ENCODE measurements at places on chromosomes 7 and 10.
A peak's percentile ranks its signal among the peaks of the same experiment; 100 is the strongest.

GRCh38 chr7:12434012-12434642, 30.5 kb upstream of the VWDE start:
- peak; percentile 20 for DNase-seq

- peak; percentile 97 for DNase-seq
These were observed 46.1 kb downstream of the ZCCHC24 start for GRCh38 chr10:79399223-79399831.

DNA sequence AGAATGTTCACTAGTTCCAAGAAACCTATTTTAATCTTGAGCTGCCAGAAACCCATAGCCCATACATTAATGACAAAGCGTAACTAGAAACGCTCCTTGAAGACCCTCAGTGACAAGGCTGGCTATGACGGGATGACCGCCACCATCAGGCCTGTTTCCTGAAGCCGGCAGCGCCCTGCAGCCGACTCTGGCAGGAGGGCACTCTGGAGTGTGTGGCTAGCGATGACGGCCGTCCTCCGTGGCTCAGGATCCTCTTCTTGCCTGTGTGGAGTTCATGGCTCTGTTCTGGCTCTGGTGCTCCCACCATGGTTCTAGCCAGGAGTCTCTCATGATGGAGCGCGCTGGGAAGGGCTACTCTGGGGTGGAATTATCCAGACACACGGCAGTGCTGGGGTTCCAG, 224.1 kb downstream of the ADARB2 start:
- no peak for DNase-seq

GRCh38 chr10:25547382-25547781, 372.6 kb downstream of the GPR158 start:
- no peak for DNase-seq

DNA sequence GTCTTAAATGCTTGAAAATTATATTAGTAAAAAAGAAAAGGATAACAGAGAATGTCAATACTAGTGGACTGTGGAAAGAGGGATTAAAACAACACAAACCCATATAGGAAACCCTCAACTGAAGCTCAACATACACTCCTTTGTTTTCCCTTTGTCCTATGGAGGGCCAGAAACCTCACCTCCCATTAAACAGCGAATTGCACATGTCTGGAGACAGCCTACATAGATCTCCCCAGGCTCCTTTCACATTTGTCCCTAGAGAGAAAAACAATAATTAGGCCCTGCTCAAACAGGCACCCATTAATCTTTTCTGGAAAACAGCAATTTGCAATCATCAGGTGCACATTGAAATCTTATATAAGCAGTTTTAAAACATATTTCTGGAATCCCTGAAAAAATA, 87.6 kb upstream of the SEMA3D start:
- DNase-seq = no peak

GRCh38 chr7:41147606-41148485, 555.0 kb downstream of the INHBA start:
- peak; percentile 55 for DNase-seq

- no peak for DNase-seq
These were observed 619.0 kb upstream of the DPP6 start for GRCh38 chr7:153433223-153433622.

GRCh38 chr10:72170263-72170662, 45.5 kb upstream of the ANAPC16 start:
- no peak for DNase-seq

- DNase-seq = peak; percentile 23
These were observed 69.0 kb downstream of the HACD1 start for GRCh38 chr10:17548162-17548561.

GRCh38 chr10:122461367-122461728, at the start of gene HTRA1:
Gene HTRA1 (plus strand): TSS chr10:122461553. CDS start chr10:122461653, 100 bp downstream.
- peak; percentile 78 for DNase-seq

DNA sequence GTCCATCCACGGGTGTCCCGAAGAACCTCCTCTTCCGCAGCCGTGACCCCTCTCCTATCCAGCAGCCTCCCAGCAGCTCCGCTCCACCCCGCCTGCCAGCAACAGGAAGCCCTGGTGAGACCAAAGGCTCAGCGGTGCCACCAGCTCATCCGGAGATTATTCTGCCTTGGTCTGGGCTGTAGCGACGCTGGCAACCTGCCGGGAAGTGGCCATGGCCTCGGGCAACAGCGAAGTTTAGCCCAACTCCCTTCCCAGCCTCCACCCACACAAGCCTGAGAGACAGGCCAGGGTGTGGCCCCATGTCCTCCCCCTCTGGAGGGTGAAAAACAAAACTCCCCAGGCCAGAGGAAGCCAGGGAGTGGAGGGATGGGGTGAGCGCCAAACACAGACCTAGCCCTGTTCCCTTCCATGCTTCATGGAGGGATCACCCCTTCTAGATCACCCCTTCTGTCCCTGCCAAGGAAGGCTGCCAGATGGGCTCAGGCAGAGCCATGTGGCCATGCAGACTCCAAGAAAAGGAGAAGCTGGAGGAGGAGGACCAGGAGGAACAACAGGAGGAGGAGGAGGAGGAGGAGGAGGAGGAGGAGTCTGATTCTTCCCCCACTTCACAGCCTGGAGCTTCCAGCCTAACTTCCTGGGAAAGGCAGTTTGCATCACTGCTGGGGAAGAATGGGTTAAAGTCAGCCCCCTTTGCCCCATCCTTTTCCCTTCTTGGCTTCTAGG, 918 bp downstream of the CALHM2 start:
- DNase-seq = peak; percentile 78

DNA sequence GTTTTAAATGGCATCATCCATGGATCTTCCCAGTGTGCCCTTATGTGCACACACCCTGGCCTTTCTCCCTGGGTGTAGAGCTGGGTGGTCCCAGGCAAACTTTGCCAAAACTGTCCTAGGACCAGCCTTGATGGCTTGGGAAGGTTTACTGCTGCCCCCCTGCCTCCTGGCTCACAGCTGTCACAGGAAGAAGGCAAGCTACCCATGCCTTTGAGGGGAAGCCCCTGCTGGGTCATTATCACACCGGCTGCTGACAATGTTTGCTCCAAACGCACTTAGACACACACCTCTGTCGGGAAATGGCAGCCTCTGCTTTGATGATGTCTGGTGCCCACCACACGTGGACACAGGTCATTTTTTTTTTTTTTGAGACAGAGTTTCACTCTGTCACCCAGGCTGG, 25.2 kb upstream of the FIGNL1 start:
- no peak for DNase-seq

GRCh38 chr10:3497581-3497980, 287.4 kb downstream of the KLF6 start:
- DNase-seq = no peak

DNA sequence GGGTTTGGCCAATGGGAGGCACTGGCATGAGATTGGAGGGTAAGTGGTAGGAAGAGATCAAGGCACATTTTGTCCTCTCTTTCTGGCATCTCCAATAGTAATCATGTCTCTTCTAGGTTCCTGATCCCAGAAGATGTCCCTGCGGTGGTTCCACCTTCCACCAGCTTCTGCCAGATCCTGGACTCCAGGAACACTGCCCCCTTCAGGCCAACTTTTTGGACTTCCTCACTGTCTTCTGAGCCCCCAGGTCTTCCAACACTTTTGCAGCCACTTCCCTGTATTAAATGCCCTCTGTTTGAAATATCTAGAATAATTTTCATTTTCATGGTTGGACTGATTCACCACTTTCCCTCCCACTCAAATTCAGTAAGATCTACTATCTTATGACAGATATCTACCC, 60.9 kb downstream of the BAMBI start:
- peak; percentile 12 for DNase-seq

GRCh38 chr7:132063800-132064199, 507.4 kb upstream of the PODXL start:
- DNase-seq = no peak

DNA sequence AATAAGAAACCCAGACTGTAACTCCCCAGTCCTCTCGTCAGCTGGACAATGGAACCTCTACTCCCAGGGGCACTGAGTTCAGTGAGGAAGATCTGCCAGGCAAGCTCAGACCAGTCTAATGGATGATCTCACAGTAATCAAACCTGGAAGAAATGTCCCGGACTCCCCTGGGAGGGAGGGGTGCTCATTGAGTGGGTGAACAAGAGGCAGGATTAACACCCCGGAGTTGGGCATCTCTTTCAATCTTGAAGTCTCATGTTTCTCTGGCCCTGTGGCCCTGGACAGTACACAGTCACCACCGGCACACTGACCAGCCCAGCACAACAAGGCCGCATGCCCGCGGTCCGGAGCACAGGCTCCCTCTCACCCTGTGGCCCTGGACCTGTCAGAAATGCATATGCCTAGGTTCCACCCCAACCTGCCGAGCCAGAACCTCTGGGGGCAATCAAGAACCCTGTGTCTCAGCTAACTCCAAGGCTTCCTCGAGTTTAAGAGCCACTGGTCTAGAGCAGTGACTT, 27.8 kb downstream of the CXCL12 start:
- DNase-seq = no peak

- DNase-seq = no peak
These were observed 69.7 kb upstream of the FZD8 start for GRCh38 chr10:35711615-35712411.

- DNase-seq = no peak
These were observed 17.0 kb upstream of the TTYH3 start for GRCh38 chr7:2614631-2615330.

- DNase-seq = no peak
These were observed 71.5 kb upstream of the PPP2R2D start for GRCh38 chr10:131829156-131829930.

DNA sequence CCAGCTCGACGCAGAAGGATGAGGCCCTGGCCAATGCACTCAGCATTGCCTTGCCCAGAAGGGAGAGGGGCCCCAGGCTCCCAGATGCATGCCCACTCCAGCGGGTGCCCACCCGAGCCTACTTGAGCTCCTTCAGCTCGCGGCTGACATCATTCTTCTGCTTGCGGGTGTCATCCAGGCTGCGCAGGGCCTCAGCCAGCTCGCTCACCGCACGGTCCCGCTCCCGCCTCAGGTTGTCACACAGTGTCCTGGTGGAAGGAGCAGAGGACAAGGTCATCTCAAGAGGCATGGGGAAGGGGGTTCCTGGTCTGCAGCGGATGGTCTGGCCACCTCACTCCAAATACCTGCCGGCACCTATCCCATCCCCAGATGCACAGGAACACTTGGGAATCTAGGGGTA, 92.8 kb downstream of the DLG5 start:
- DNase-seq = no peak

DNA sequence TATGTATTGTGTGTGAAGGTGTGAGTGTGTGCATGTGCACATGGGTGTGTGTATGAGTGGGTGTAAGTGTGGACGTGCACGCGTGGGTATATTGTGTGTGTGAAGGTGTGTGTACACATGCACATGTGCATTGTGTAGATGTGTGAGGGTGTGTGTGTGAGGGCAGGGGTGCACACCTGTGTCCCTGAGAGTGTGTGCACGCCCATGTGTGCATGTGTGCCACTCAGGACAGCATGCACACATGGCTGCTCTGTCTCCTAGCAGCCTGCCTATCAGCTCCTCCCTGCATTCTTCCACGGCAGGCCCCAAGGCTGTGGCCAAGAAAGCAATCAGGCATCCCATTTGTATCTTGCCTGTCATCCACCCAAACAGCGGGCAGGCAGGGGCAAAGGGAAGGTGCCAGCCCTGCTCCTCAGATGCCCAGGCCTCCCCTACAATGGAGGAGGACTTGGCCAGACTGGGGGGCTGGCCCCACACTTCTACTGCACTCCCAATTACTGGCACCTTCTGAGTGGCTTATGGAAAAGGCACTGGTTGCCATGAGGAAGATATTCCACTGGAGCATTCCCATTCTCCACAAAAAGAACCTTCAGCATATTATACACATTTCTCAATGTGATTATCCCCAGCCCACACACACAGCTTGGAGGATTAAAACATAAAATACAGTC, 380.4 kb upstream of the ZMIZ1 start:
- no peak for DNase-seq

DNA sequence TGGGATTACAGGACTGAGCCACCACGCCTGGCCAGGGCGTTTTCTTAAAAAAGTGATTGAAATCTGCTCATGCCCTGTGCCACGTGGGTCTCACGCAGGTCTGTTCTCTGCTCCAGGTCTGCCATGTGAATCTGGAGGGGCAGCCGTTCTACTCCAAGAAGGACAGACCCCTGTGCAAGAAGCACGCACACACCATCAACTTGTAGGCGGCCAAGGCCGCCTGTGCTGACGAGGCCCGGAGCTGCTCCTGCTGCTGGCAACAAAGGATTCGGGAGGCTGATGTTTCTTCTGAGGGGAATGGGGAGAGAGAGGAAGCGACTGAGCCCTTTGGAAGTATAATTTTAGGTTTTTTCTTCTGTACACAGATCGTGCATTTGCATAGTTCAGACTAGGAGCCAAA, 23.6 kb upstream of the BMPR1A start:
- DNase-seq = no peak

GRCh38 chr10:104033401-104033930, 52.2 kb downstream of the COL17A1 start:
- no peak for DNase-seq

DNA sequence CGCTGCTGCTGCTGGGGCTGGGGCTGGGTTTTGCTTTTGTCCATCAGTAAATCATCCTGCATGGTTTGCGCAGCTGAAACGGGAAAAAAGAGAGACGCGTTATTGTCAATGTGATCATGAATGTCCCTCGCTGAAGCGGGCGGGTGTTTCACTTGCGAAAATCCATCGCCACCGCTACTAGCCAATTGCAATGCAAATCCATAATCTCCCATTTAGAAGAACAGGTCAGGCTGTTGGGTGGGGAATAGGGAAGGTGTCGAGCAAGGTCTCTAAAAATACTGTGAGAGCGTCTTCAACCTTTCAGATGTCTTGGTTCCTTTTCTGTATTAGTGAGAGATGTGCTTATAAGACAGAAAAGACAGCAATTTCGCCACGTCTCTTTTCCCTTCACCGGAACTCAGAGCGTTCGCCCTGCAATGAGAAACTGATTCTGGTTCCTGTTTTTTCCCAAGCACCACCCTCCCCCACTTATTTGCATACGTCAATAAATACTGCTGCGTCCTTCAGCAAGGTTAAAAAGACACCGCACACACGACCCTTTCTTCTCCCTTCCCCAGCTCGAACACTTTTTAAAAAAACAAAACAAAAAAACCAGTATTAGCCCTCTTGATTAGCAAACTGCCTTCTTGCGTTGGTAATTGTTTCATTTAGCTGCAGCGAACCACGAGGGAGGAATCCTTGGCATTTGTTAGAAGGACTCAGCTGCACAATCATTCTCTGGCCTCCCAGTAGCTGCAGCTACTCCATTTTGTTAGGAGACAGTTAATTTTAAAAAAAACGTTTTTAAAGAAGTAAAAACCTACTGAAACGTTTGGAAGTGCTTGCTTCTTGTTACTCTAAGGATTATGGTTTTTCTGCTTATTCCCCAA, 50.4 kb downstream of the CPEB3 start:
- peak; percentile 64 for DNase-seq
